Activated naive CD4-positive, alpha-beta T cell treated with anti-CD3 and anti-CD28 coated beads for 36 hours (primary cell): ENCODE measurements at places on chromosomes 3 and 15. TPM values are rescaled to one million over a fixed set of nuclear protein-coding genes. Genes with fewer than 3 reads are reported as not detected.

- DNase-seq, result no peak
Observed at GRCh38 chr3:168233001-168233400, 137.3 kb upstream of the GOLIM4 start.

GRCh38 chr3:9863058-9863772 is 16.8 kb downstream of the CIDEC start:
- no peak for DNase-seq

DNA sequence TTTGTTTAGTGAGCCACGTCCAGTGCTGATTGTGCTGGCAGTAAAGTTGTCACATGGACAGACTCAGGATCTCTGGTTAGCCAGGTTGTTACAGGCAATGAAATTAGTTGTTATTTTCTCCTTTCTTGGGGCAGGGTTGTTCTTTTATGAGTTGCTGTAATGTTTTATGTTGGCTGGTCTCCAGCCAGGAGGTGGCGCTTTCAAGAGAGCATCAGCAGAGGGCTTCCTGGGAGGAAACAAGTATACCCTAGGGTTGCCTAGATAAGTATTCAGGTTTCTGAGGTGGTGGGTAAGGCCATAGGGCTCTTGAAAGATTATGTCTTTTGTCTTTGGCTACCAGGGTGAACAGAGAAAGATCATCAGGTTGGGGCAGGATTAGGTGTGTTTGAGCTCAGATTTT is 14.5 kb upstream of the CFAP20DC start:
- DNase-seq, result no peak

GRCh38 chr15:65907661-65908060 is 38.4 kb downstream of the RAB11A start:
- no peak for DNase-seq

- DNase-seq, result no peak
Observed at GRCh38 chr3:183307749-183308148, 54.7 kb downstream of the B3GNT5 start.

- DNase-seq, result peak; percentile 49
Observed at GRCh38 chr15:60912984-60913697, 316.0 kb downstream of the RORA start.

GRCh38 chr3:180433152-180433551 is 168.8 kb upstream of the TTC14 start:
- no peak for DNase-seq

The PRR20G gene
- total RNA-seq, result not detected

GRCh38 chr3:76900596-76900995 is 139.3 kb upstream of the ROBO2 start:
- DNase-seq, result no peak

- peak; percentile 30 for DNase-seq
Observed at GRCh38 chr15:25439369-25439836, 579 bp upstream of the UBE3A start.

GRCh38 chr3:132421832-132422231 is 4.5 kb downstream of the DNAJC13 start:
- no peak for DNase-seq

DNA sequence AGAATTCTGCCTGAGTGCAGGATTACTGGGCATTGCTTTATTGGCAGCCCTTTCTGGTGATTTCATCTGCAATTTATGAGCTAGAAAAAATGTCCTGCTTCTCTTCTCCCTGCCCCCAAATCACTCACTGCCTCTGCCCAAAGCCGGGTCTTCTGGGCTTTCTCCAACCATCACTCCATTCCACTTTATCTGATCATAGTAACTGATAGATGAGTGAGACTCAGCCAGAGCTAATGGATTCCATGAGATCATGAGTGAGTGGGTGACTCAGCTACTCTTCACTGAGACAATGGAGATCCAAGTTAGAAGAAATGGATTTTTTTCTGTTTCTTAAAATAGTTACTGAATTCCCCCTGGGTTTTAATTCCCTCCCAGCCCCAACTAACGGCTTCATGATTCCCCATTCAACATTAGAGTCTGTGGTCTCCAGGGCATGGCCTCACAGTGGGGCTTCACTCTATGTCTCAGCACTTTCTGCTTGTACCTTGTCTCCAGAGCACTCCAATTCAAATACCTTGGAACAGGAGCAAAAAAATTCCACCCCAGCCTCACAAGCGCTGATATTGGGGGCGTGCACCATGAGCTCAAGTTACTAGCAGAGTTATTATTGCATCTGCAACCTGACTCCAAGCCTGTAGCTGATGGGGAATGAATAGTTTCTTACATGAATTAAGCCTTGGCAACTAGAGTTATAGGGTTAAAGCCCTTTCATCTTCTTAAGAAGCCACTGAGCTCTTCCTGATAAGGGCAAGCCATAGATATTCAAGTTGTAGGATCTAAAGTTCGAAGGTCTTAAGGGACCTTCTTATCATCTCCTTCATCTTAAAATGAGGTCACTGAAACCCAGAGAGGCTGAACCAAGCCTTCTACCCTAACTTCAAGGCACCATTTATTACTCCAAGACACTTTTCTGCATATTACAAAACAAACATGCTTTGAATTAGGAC is 85.9 kb downstream of the AGBL1 start:
- no peak for DNase-seq
